ENCODE measurements at places on chromosomes 11 and 22.
A peak's percentile ranks its signal among the peaks of the same experiment; 100 is the strongest.

DNA sequence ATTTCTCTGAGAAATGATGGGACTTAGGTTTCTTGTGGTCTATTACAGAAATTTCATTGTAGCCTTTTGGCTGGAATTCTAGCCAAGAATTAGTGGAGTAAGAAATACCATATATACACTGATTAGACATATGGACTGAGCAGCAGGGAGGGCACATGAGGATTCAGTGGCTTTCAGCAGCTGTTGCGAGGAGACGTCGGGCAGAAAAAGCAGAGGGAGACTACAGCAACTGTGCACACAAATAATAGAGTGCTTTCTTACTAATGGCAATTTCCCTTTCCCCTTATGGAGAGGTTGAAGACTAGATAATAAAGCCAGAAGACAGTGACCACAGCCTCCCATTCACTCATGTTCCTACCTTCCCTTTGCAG, 35.4 kb upstream of the CCDC34 start:
- DNase-seq, result no peak

GRCh38 chr11:44316659-44317240, 6.8 kb upstream of the ALX4 start:
- no peak for DNase-seq

DNA sequence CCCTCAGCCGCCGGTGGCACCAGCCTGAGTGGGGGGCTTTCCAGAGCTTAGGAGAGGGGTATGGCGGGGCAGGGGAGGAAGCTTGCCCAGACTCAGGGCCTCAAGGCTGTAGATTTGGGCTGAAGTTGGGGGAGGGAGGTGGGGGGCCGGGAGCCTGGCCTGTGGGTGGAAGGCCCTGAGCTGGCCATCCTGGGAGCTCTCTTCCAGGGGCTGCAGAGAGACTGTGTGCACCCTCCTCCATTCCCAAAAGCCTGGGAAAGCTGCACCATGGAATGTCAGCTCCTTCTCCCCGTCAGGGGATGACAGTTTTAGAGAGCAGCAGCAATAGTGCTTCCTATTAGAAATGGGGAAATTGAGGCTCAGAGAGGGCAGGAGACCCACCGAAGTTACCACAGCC, 1.0 kb downstream of the SYT12 start:
- no peak for DNase-seq

DNA sequence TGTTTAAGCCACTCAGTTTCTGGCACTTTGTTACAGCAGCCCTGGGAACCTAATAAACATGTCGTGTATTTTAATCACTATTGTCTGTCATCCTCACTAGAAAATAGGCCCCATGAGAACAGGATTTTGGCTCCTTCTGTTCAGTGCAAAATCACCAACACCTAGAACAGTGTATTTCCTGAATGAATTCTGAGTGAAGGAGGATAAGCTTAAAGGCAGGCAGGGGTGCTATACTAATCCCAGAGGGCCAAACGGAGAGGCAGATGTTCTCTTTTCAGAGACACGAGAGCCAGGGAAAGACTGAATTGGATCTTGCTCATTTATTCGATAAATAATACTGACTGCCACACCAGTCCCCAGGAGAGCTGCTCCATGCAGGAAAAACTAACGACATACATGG, 10.4 kb downstream of the SMCO4 start:
- DNase-seq, result no peak

DNA sequence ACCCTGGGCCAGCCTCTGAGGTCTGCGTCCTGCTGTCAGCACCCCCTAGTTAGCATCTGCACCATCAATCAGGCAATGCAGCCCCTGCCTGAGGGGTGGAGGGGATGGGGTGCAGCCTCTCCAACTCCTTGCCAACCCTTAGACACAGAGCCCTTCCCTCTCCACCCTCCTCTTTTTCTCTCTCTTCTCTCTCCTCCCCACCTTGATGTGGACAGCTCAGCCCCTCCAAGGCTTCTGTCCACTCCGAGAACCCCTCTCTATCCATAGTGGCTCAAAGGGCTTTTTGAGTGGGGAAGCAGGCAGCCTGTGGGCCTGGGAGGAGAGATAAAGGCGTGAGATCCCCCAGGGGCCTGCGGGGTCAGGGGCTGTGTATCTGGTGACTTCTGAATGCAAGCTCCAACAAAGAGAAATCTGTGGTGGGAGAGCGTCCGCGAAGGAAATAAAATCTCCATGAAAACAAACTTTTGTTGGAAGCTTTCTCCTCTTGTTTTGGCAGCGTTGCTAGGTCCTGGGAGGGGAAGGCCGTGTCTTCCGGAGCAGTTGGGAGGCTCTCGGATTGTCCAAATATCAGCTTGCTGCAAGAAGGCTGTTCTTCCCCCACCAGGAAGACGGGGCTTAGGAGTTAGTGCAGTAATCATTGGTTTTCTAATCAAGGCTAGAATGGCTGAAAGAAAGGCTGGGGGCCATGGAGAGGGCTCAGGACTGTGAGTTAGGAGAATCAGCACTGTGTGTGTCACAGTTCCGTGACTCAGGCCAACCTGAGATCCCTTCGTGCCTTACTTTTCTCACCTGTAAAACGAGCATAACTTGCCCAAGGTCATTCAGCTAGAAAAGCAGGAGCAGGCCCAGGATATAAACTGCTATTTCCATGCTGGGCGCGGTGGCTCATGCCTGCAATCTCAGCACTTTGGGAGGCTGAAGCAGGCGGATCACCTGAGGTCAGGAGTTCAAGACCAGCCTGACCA, 50.3 kb downstream of the PKNOX2 start:
- DNase-seq, result no peak

DNA sequence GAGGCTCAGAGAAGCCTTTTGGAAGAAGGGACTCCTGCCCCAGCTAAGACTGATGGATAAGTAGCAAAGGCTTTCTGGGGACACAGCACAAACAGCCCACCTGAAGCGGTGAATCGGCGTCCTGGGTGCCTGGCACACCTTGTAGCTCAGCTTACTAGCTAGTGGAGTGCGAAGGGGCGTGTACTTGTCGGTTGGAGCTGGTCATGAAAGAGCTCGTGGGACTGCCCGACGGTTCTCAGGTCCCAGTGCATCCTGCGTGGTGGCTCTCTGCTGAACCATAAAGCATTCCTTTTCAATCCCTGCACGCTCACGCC, 690 bp upstream of the UVRAG start:
- DNase-seq, result no peak

- DNase-seq, result no peak
These were observed 68.9 kb upstream of the HEPHL1 start for GRCh38 chr11:93952082-93952780.

DNA sequence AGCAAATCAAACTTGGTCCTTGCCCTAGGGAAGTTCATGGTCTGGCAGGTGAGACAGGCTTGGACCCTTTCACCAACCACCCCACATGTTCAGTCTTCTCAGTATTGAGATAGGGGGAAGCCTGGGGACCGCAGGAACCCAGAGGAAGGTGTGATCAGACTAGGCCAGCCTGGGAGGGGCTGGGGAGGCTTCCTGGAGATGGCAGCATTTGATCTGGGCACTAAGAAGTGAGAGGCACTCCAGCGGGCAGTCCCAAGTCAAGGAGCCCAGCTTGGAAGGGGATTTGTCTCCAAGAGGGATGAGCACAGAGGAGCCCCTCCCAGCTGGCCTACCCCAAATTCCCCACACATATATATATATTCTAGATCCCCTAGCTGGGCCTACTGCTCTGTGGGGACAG, 5.4 kb downstream of the LRRC32 start:
- DNase-seq, result no peak

DNA sequence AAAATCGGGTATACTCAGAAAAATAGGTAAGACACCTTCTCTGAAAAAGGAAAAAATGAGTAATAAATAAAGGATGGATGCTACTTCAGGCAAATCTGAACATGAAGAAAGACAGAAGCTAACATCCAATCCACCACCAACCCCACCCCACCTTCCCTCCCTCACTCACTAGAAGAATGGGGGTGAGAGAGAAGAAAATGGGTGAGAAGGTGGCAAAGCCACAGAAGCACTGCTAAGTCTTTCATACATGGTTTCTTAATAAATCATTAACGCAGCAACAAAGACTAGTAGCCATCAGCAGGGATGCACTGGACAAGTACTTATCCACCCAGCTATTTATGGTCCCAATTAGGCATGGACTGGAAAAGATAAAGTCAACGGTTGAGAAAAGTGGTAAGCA, 5.9 kb downstream of the FHIP1B start:
- no peak for DNase-seq

DNA sequence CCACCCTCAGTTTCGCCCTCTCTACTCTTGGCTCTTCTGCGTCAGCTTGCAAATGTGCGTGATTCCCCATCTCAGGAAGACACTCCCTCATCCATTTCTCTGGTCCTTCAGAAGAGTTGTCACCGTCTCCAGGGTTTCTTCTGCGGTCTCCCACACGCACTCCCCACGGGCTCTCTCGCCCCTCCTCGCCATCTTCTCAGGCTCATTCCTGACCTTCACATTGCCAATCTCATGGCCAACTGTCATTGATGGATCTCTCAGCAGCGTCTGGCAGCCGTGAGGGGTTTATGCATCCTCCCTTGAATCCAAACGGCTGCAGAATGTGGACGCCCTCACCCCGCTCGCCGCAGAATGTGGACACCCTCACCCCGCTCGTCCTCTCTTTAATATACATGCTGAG, 10.5 kb downstream of the SYNGR1 start:
- DNase-seq, result no peak

GRCh38 chr11:9461063-9461759, 399 bp downstream of the ZNF143 start:
- peak; percentile 61 for DNase-seq

- DNase-seq, result no peak
These were observed 21.3 kb upstream of the ABTB2 start for GRCh38 chr11:34379079-34379478.

DNA sequence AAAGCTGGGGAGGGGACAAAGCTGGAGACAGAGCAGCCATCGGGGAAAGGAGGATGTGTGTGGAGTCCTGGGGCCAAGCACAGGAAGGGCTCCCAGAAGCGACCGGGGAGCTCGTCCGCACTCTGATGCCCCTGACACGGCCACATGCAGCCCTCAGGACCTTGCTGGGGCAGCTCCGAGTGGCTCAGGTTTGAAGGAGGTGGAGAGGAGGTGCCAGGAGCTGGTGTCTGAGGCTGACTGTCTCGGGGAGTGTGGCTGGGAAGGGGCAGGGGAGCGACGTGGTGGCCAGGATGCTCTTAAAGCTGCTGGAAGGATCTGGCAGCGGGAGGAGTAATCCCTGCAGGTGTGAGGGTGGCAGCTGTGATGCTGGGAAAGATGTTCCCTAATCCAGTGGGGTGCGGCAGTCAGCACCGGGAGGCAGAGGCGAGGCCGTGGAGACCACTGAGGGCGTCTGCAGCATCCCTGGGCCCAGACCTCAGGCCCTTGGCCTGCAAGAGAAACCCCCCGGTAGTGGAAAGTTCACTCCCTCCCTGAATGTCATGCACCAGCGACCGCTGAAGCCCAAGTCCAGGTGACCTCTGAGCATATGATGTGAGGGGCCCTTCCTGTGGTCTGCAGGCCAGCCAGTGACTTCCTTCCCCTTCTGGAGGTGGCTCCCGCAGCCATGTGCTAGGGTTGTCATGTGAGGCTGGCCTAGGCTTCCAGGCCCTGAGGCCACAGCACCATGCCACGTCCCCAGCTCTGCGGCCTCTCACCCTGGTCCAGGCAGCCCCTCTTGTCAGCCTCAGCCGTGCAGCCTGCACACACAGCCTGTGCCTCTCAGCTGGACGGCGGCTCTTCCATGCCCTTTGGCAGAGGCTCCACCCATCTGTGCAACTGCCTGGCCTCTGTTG, 17.2 kb upstream of the CTSD start:
- no peak for DNase-seq

GRCh38 chr11:86990515-86990914, 35.3 kb upstream of the FZD4 start:
- no peak for DNase-seq

GRCh38 chr11:32187111-32187510, 96.2 kb downstream of the RCN1 start:
- no peak for DNase-seq

DNA sequence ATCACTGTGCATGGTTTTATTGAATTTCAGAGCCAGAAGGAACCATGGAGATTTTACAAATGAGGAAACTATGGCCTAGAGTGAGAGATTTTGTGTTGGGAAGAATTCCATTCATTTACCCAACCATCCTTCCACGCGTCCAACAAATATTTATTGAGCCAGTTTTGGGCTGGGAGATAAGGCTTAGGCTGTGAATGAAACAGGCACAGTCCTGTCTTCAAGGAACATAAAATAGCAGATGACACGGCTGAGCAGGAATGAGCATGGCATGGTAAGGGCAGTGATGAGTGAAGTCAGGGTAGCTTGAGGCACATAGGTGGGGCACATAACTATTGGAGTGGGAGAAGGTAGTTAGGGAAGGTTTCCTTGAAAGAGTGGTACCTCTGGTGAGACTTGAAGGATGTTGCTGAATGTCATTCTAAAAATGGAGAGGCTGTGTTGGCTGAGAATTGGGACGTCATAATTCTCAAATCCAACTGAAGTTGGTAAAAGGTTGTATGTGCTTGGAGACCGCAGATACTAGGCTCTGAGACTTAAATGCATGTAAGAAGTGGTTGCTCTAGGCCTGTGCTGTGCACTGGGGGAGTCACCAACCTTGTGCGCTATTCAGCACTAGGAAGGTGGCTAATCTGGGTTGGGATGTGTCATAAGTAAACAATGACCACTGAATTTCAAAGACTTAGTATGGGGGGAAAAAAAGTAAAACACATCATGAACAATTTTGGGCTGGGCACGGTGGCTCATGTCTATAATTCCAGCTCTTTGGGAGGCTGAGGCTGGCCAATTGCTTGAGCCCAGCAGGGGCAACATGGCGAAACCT, 51.9 kb downstream of the TEAD1 start:
- DNase-seq, result no peak

DNA sequence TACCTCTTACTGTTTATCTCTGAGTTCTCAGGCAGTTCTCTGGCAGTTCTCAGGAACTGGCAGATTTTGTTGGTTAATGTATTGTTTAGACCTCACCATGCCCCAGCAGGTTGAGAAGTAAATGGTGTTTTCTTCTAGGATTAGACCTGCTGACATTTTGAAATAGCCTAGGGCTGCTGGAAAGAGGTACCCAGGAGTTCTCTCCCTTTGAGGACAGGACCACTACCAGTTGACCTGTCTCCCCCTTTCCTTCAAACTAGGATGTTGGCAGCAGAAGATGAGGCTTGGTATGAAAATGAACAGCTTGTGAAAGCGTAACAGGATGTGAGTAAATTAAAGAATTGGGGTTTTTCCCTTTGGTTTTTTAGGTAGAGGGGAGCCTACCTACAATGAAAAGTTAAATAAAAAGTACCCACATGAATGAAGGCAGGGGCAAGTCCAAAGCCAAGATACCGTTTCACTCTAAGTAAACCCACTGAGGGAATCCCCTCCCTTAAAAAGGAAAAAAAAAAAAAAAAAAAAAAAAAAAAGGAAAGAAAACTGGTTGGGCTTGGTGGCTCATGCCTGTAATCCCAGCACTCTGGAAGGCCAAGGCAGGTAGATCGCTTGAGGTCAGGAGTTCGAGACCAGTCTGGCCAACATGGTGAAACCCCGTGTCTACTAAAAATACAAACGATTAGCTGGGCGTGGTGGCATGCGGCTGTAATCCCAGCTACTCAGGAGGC, 96.2 kb downstream of the PDHX start:
- DNase-seq, result no peak

DNA sequence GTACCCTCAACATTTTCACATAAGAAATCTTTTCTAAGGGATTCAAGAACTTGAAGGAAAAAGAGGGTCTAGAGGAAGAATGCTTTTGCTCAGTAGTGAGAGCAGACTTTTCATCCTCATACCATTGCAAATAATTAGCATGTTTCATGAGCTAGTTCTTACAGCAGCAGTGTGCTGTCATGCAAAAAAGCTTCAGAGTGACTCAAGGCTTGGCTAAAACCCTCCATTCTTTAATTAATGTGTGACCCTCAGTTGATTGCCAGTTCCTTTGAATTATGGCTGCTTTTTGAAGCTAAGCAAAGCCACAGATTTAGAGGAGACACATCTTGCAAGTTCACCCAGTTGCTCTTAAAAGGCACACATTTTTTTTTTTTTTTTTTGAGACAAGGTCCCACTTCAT, 36.6 kb upstream of the PCF11 start:
- no peak for DNase-seq

GRCh38 chr22:36301384-36301828, 48.5 kb downstream of the APOL1 start:
- peak; percentile 89 for DNase-seq
